Left lung (tissue), 14 donors: ENCODE measurements at places on chromosomes 2 and 18. TPM values are rescaled to one million over a fixed set of nuclear protein-coding genes. Genes with fewer than 3 reads are reported as not detected.

- H3K4me1 ChIP-seq: no peaks in the 10 kb centered on the region
- no peaks in the 10 kb centered on the region for H3K27me3 ChIP-seq
- no peak overlapping the region for H3K27ac ChIP-seq
- H3K36me3 ChIP-seq: peaks cover 58% of the 10 kb centered on the region
- H3K4me3 ChIP-seq: no peak overlapping the region
Observed at GRCh38 chr2:229855116-229855515, 66.7 kb downstream of the TRIP12 start.

GRCh38 chr2:239267288-239267951 lies 133.4 kb downstream of the HDAC4 start:
- DNase-seq: no peak
- no peaks in the 10 kb centered on the region for H3K36me3 ChIP-seq
- H3K4me3 ChIP-seq: peak overlapping the region; percentile 5
- H3K4me1 ChIP-seq: peaks cover 79% of the 10 kb centered on the region
- no peaks in the 10 kb centered on the region for H3K27me3 ChIP-seq

DNA sequence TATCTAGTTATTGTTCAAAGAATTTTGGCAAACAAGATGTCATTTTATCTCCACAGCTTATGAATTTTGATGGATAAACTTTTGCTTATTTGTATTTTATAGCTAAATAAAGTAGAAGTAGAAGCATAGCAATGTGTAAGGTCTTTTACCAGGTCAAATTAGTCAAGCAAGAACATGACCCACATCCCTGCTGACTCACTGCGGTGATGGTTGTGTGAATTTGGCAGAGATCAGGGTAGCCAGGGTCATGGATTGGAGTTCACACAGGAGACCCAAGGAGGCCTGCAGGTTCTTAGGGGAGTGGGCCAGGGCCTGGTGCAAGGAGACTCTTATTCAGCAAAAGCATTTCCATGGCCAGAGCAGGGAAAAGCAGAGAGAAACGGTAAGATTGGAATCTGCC lies 18.7 kb downstream of the SP140 start:
- H3K27ac ChIP-seq: no peak overlapping the region
- H3K36me3 ChIP-seq: no peaks in the 10 kb centered on the region
- no peaks in the 10 kb centered on the region for H3K4me1 ChIP-seq
- H3K27me3 ChIP-seq: no peaks in the 10 kb centered on the region
- H3K4me3 ChIP-seq: no peak overlapping the region

- H3K4me1 ChIP-seq: no peaks in the 10 kb centered on the region
- no peaks in the 10 kb centered on the region for H3K27me3 ChIP-seq
- H3K27ac ChIP-seq: no peak overlapping the region
- H3K4me3 ChIP-seq: no peak overlapping the region
- no peaks in the 10 kb centered on the region for H3K36me3 ChIP-seq
Observed at GRCh38 chr18:55102501-55102900, 143.2 kb upstream of the CCDC68 start.

- no peak overlapping the region for H3K4me3 ChIP-seq
- H3K27me3 ChIP-seq: no peaks in the 10 kb centered on the region
- no peak for DNase-seq
- no peaks in the 10 kb centered on the region for H3K36me3 ChIP-seq
Observed at GRCh38 chr18:10739152-10739551, 213.3 kb downstream of the NAPG start.

DNA sequence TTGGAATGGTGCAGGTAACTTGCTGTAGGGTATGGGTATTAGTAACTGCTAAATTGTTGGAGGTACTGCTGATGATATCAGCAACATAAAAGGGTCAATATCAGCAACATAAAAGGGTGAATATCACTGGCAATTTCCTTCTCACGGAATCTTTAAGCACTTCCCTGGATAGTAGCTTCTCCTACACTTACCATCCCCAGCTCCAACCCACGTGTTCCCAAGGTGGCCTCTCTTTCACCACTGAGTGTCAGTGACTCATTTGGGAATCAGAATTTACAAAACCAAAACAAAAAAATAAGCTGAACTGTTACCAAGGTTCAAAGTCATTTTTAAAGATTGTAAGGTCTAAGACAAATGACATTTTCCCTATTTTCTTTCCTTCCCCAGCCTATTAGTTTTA lies 70.8 kb downstream of the LRP2 start:
- H3K4me3 ChIP-seq: no peak overlapping the region
- H3K4me1 ChIP-seq: peaks cover 4% of the 10 kb centered on the region
- DNase-seq: no peak
- H3K27me3 ChIP-seq: no peaks in the 10 kb centered on the region
- no peak overlapping the region for H3K27ac ChIP-seq
- no peaks in the 10 kb centered on the region for H3K36me3 ChIP-seq

DNA sequence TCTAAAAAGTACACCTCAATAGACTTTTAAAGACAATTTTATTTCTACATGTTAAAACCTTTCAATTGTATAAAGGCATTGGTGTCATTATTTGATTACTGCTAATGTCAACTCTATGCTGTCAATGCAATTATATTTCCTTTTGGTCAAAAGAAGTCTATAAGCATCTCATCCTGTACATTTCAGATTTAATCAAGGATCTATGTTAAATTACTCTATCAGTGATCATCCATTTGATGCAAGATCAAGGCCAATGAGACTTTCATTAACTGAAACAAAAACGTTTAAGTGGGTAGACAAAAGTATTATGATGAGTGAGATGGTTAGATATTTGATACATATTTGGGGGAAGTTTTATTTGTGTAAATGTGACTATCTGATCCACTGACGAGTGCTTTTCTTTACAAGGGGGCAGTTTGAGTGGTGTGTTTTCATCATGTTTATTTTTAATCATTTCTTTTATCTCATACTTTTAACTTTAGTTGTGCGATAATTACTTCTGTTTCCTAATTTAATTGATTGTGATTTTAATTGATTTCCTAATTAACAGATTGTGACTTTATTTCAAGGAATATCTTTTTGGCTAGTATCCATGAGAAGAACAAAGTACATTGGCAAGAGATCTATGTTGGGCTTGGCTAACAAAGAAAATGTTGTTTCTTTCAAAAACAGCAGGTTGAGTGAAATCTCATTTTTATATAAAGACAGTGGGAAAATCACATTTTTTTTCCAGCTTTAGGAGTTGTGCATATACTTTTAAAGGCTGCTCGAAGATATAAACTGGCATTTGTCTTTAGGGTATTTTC lies 1.1 kb downstream of the ARHGAP28 start:
- no peaks in the 10 kb centered on the region for H3K27me3 ChIP-seq
- H3K27ac ChIP-seq: peak overlapping the region; percentile 71
- no peaks in the 10 kb centered on the region for H3K36me3 ChIP-seq
- peak overlapping the region; percentile 51 for H3K4me3 ChIP-seq
- no peaks in the 10 kb centered on the region for H3K4me1 ChIP-seq

DNA sequence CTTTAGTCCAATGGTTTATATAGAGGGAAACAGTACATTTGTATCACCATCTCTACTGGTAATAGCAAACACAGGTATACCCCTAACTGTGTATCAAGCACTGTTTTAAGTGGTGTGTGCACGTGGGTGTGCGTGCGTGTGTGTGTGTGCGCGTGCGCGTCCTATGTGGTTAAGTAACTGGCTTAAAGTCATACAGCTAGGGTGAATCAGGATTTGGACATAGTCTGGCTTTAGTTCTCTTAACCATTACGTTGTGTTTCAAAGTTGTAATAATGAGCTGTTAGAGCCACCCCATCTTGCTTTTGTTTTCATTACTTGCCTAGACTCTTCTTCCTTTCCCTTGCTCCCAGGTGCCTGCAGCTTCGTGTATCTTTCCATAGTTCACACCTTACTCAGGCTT lies 2.1 kb downstream of the HADHB start:
- no peak overlapping the region for H3K4me3 ChIP-seq
- H3K27ac ChIP-seq: no peak overlapping the region
- peaks cover 14% of the 10 kb centered on the region for H3K4me1 ChIP-seq

The MATN3 gene
- total RNA-seq: 9.1 TPM

The MERTK gene
- 21.5 TPM for total RNA-seq

The UPP2 gene
- not detected for total RNA-seq

The RIT2 gene
- total RNA-seq: not detected

The RAB6C gene
- total RNA-seq: not detected
